CD4-positive, alpha-beta T cell treated with Interleukin-6 at 100 ng/mL for 8 hours (primary cell): ENCODE measurements at places on chromosomes 5 and 9.

DNA sequence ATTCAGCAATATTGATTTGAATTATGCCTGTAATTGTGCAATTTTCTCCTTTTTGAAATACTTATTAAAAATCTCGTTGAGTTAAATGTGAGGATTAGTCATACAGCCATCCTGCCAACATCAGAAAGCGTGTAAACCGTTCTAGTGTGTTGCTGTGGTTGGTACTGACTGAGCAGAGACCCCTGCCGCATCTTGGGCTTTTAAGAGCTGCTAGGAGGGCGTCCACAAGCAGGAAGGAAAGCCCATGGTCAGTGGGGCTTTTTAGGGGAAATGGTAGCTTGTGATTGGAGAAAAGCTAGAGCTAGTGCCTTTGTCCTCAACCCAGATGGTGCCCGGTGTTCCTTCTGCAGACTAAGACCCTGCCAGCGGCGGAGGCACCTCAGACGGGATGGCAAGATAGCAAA lies 1.3 kb downstream of the SDHA start:
- DNase-seq: peak; percentile 31

DNA sequence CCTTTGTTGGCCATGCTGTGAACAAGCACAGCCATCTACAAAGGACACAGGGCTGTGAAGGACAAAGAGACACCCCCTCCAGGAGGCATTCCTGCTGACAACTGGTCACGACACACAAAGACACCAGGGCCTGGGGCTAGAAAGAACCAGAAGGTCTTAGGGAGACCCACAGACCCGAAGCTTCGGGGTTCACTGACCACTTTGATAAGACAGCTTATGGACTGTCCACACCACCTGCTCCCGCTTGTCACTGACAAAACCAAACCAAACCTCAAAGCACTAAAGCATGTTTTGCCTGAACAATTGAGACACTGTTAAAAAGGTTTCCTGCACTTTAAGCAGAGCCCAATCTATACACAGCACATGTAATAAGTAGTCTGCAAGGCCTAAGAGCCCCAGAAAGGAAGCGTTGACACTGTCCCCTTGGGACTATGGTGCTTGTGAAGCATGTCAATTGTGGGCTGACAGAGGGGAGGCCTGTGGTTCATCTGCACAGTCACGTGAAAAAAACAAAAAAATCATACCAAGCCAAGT lies 185.0 kb downstream of the GAPVD1 start:
- DNase-seq: no peak

GRCh38 chr5:61332851-61333320 lies 828 bp downstream of the ZSWIM6 start:
- peak; percentile 19 for DNase-seq

- no peak for DNase-seq
Measured at GRCh38 chr5:179438011-179438441, 92.8 kb upstream of the ADAMTS2 start.

DNA sequence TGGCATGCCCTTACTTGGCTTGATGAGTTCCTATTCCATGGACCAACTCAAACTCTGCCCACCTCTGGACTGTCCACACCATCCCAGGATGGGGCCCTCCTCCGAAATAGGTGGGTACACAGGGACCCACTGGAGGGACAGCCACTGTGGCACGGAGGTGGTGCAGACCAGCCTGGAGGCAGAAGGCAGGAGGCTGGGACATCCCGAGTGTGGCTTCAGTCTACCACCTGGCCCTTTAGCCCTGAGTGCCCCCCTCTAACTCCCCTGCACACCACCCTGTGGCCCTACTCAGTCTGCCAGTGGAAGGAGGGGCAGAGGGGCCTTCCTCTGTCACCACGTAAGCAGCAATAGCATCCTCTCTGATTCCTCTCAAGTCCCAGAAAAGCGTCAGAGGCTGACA lies 3.7 kb downstream of the IL3 start:
- DNase-seq: no peak

DNA sequence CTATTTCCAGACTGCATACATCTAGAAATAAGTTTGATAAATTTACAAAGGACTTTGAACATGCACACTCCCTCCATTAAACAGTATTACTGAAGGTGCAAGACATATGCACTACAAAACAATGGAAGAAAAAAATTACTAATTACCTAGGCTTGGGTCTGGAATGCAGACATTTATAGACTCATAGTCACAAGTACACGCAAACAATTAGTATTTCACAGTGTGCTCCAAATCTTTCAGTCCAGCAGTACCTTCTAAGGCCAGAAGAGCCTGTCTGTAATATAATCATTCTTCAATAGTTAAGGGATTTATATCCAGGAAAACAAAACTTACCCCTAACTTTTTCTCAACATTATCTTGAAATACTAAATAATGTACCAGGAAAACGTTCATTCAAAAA lies 11.2 kb downstream of the RICTOR start:
- no peak for DNase-seq

GRCh38 chr9:34552986-34553385 lies 30.2 kb upstream of the ENHO start:
- no peak for DNase-seq

DNA sequence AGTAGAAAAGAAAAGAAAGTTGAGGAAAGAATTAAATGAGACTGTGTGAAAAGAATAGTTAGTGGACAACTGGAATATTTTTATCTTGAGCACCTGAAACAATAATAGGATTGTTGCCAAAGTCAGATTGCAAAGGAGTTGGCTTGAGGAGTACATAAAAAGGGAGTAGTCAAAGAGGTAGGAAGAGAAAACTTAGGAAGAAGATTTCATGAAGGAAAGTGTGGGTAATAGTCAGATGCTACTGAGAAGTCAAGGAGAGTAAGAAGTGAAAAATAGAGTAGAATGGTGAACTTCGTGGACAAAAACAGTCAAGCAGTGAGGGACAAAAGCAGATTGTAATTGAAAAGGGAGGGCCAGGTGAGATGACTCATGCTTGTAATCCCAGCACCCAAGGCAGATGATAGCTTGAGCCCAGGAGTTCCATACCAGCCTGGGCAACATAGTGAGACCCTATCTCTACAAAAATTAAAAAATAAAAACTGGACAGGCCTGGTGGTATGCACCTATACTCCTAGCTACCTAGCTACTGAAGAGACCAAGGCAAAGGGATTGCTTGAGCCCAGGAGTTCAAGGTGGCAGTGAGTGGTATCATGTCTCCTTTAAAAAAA lies 178.9 kb downstream of the NIPBL start:
- no peak for DNase-seq

- no peak for DNase-seq
Measured at GRCh38 chr5:53373451-53374158, 106.8 kb upstream of the FST start.

DNA sequence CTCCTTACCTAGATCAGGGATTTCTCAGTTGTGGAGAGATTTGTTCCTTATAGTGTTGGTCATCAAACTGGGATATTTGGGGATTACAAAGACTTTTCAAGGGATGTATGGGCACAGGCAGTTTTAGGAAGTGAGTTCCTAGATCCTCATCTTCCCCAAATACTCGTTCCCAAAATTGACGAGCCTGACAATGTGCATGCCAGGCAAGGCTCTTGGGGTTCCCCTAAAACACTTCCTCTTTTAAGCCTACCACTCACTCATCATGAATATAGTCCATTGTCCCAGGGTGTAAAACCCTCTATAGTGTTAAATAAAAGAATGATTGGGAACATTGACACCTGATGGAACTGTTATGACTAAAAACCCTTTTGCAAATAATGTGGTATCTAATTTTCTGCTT lies 26.4 kb downstream of the PDCD1LG2 start:
- DNase-seq: no peak
